ENCODE measurements at places on chromosomes 7 and 10.

DNA sequence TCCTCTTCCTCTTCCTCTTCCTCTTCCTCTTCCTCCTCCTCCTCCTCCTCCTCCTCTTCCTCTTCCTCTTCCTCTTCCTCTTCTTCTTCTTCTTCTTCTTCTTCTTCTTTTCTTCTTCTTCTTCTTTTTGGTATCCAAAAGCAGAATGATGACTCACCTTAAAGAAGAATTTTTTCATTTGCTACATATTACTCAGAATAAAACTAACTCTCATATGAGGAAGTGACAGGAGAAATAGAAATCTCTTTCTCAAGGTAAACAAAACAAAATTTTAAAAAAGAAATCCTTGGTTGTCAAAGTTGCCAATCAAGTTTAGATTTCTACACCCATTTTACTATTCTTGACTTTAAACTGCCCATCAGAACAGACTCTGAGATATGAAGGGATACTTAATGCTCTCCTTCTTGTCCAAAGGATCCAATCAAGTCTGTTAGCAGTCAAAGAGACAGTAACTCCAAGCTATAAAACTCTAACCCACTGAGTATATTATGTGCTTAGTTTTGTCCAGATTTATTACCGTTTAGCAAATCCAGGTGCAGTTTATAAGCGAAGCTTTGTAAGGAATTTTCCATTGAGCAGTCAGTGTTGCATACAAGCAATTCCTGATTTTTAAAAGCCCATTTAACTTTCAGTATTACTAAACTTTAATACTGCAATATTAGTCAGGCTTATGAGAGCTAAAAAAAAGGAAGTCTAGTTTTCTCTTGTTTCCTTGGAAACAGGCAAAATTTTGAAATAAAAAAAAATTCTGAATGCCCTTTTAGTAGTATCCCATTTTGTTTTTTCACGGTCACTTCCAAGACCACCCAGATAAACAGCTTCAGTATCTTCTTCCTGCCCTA lies 43.1 kb upstream of the SNX13 start:
- DNase-seq, result no peak

DNA sequence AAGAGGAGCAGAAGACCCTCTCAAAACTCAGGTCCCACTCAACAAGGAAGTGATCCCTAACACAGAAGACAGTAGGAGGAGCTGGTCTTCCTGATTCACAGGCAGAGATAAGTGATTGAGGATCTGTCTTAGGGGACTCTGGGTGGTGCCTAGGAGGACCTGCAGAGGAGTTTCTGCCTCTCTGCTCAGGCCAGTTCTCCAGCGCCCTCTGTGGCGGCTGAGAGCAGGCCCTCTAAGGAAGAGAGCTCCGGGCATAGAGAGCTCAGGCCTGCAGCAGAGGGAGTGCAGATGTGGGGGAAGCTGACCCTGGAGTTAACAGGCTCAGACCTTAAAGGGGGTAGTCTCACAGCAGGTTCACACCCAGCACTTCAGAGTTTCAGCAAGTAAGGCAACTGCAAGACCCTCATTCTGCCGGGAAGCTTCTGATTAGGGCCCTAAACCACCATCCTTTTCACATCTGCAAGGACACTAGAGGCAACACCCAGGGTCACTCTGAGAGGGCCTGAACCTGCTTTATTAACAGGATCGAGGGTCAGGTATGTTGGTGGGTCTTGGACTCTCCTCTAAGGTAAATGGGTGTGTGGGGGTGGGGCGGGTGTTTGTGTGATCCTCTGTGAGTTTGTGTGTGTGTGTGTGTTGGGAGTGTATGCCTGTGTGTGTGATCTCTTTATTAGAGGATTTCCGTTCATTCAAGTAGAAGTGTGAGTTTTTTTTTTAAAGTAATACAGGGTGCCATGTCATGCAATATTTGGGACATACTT lies 57.6 kb upstream of the TARP start:
- no peak for DNase-seq

DNA sequence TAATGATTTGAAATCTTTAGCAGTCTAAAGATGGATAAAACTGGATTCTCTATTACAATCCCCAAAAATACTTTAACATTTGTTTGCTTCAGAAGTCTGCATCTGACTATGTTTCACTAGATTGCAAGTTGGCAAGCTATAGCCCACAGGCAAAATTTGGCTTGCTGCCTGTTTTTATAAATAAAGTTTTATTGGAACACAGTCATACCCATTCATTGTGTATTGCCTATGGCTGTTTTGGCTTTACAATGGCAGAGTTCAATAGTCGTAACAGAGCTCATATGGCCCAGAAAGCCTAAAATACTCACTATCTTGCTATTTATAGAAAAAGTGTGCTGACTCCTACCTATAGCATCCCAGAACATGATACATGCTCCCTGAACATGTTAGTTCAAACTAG lies 89.0 kb upstream of the GPR141 start:
- DNase-seq, result no peak

DNA sequence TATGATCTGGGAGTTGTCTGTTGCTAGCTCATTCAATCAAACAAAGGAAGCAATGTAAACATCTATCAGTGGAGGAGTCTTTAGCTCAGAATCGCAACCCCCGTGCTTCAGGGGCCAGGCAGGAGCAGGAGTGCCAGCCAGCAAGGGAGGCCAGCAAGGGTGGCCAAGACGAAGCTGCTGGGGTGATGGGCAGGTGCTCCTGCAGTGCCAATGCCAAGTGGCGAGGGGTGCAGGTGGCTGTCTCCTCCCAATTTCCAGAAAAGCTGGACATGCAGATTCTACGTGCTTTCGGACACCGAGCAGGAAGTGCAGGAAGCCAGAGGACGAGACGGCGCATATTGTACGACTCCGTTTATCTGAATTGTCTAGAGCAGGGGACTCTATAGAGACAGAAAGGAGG lies 48.1 kb upstream of the EBF3 start:
- DNase-seq, result no peak

- DNase-seq, result no peak
Measured at GRCh38 chr10:100735337-100736143, 9.8 kb upstream of the PAX2 start.
